ENCODE measurements at places on chromosomes 3 and 15.
A peak's percentile ranks its signal among the peaks of the same experiment; 100 is the strongest.

DNA sequence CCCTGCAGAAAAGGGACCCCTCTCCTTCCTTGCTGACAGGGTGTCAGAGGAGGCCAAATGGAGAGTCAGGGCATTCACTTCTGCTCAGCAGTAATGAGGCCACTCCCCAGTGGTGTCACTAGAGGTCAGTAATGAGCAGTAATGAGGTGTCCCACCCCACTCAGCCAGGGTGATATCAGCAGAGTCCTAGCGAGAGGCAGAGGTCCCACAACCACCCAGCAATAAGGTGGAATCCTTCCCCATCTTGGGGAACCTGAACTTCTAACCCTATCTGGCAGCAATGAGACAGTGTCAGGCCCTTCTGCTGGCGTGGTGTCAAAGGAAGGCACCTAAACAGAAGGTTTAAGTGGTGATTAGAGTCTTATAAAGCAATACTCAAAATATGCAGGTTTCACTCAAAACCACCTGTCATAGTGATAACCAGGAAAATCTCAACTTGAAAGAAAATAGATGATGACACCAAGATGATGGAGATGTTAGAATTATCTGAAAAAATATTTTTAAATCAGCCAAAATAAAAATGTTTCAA lies 12.9 kb downstream of the OCA2 start:
- DNase-seq: peak; percentile 87

DNA sequence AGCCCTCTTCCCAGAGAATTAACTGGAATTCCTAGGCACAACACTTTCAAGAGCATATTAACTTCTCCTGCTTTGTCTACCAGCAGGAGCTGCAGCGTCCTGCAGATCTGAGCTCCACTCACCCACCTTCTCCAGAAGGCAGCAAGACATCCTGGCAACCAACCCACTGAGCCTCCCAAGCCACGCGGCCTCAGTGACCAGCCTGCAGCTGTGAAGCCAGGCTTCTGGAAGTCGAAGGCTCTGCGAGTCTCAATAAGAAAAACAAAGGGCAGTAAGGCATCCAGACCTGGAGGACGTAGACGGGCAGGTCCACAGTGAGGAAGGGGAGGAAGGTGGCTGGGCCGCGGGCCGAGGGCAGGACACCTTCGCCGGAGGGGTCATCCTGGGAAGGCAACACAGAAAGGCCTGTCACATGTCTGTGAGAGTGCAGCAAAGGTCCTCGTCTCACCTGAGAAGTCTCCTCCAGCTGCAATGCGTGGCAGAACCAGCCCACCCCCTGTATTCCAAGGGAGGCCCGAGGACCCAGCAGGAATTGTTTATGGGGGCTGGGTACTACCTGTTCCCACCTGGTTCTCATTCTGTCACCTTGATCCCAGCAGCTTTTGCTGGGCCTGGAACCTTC lies 36.2 kb downstream of the ZXDC start:
- DNase-seq: no peak

DNA sequence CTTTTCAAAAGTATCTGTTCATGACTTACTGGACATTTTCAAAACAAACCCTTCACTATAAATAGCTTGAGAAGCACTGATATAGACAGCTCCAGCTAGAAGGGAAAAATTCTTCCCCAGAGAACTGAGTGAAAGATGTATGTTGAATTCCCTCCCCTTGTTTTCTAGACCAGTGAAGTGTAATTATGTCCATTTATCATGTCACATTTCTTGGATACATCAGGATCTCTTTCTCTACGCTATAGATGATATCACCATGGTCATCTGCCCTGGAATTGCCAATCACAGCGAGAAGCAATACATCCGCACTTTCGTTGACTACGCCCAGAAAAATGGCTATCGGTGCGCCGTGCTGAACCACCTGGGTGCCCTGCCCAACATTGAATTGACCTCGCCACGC lies 66.3 kb downstream of the RLBP1 start:
- DNase-seq: no peak

GRCh38 chr15:39925112-39925842 lies 5.2 kb upstream of the GPR176 start:
- peak; percentile 31 for DNase-seq

GRCh38 chr15:51366920-51367319 lies 25.5 kb downstream of the GLDN start:
- no peak for DNase-seq

GRCh38 chr3:41198526-41198925 lies 779 bp upstream of the CTNNB1 start:
- peak; percentile 48 for DNase-seq

GRCh38 chr3:138259126-138259525 lies 70.5 kb downstream of the NME9 start:
- DNase-seq: no peak

DNA sequence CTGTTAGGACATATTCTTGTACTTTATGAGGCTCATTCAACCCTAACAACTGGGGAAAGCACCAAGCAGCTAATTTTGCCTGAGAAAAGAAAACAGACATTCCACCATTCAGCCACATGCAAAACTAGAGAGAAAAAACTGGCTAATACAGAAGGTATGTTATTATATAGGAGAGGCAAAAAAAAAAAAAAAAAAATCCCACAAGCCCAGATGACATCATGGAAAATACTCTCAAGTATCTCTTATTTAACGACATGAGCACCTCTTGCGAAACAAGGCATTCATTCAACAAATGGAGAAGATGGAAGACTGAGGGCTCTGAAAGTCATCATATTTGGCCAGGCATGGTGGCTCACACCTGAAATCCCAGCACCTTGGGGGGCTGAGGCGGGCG lies 61.5 kb downstream of the PRICKLE2 start:
- DNase-seq: no peak

- DNase-seq: no peak
These were observed 33.2 kb downstream of the OXNAD1 start for GRCh38 chr3:16297997-16298885.

DNA sequence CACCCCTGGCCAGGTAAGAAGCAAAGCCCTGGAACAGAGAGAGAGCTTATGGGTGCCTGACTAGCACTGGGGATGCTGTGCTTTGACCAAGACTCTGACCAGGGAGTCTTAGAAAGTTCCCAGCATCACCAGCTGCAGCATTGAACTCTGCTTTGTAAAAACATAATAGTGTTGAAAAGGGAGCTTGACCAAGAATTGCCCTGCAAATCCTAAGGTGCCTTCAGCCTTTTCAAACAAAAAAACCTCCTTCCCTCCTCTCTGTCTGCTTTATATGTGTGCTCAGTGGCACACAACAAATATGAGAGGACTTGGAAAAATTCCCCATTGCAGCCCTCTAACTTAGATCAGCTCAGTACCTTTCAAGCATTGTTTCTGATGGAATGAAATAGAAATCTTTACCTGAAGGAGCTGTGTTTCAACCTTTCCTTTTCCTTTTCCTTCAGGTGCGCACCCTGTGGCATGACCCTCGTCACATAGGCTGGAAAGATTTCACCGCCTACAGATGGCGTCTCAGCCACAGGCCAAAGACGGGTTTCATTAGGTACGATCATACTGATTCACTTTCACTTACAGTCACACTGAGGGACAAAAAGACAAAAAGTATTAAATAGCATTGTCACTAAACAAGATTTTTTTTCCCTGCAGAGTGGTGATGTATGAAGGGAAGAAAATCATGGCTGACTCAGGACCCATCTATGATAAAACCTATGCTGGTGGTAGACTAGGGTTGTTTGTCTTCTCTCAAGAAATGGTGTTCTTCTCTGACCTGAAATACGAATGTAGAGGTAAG lies 13.0 kb downstream of the THBS1 start:
- no peak for DNase-seq

DNA sequence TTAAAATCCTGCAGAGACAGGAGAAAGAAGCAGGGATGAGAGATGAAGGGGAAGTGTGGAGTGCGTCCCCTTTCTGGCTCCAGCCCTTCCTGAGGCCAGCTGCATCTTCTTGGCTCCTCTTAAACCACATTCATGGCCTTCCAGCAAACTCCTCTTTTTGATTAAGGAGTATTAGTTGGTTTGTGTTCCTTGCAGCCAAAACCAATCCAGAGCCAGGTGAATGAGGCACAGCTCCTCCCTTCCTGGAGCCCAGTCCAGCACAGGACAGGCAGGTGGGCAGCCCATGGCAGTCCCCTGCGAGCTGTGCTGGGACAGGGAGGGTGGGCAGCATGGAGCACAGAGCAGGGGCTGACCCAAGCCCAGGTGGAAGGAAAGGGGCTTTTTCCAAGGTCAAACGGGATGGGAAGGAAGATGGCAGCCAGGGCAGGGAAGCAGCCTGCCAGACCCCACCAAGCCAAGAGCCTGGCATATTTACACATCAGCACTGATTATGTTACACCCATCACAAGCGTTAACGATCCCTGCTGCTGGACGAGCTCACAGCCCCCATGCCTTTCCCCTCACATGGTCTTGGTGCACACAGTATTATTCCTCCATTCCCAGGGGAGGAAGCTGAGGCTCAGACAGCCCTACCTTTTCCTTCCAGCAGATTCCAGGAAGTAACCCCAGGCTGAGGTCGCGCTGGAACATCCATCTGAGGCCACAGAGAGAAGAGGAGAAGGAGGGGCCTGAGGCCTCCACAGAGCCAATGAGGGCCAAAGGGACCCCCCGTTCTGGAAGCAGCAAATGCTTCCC lies 175.6 kb downstream of the SMAD6 start:
- DNase-seq: no peak

DNA sequence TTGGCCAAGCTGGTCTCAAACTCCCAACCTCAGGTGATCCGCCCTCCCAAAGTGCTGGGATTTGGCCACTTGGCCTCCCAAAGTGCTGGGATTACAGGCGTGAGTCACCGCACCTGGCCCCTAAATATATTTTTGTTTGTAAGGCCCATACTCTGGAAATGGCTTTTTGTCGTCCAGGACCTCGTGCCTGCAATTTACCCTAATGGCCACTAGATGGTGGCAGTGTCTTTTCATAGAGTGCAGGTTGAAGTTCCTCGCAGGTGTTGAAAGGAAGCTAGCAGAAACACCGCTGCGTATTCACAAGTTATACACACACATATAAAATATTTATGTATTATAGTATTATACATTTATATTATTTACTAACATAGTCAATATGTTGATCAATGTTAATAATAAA lies 97.2 kb downstream of the LRTM1 start:
- DNase-seq: peak; percentile 36

DNA sequence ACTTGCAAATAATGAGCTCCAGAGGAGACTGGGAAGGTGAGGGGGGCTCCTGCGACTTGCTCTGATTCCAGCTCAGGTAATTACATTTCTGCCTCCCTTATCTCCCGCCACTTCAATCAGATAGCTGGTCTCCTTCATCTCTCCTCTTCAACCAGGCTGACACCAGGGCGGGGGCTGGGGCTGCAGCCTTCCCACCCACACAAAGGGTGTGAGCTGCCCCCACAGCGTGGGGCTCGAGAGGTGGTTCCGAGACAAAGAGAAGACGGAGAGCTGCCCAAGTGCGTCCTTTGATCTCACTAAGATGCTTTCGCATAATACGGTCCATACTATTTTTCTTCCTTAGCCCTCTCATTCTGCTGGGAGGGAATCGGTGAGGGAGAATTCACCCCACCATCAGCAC lies 139.7 kb downstream of the NSMCE3 start:
- DNase-seq: no peak

DNA sequence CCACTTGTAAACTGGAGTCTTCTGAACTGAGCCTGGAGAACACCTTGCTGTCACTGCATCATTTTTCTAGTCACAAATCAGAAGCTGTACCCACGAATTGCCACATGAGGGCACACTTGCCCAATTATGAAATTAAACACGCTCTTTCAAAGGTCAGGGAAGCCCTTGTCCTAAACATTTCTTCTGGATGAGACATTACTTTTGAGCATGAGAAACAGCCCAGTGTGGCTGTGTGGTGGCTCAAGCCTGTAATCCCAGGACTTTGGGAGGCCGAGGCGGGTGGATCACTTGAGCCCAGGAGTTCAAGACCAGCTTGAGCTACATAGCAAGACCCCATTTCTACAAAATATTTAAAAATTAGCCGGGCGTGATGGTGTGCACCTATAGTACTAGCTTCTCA lies 27.5 kb upstream of the CFAP161 start:
- DNase-seq: peak; percentile 74

DNA sequence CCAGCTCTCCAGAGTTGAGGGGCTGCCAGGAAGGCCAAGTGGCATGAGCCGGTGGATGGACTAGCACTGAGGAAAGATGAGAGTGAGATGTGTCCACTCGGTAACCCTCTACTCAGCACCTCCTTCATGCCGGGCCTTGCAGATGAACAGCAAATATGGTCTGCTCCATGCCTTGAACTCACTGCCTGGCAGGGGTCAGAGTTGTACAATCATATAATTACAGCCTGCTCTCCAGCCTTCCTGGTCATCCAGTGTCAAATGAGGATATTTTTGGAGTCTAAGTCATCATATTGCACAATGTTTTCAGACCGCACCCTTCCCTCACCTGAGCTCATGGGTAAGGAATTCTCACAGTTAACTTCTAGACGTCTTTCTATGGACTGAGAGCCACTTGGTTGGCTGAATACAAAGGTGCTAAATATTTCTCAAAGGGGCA lies 4.9 kb downstream of the MGLL start:
- no peak for DNase-seq

DNA sequence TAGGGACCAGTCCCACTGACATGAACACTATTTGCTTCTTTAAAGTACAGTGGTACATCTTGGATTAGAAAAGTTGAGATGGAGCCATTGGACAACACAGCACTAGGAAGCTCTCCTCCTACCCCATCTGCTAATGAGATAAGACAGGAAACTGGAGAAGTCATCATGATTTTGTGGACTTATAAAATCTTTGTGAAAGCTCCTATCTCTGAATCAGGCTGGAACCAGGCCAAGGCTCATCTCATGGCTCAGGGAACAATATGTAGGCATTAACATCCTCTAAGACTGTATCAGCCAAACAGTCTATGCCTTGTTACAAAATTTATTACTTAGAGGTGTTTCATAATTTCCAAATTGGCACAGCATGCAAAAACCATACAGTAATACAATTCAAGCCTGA lies 84.1 kb downstream of the BOC start:
- DNase-seq: no peak

- DNase-seq: no peak
These were observed 1177.4 kb upstream of the GBE1 start for GRCh38 chr3:82938821-82939328.

GRCh38 chr15:50676799-50677483 lies 9.7 kb downstream of the TRPM7 start:
- no peak for DNase-seq

DNA sequence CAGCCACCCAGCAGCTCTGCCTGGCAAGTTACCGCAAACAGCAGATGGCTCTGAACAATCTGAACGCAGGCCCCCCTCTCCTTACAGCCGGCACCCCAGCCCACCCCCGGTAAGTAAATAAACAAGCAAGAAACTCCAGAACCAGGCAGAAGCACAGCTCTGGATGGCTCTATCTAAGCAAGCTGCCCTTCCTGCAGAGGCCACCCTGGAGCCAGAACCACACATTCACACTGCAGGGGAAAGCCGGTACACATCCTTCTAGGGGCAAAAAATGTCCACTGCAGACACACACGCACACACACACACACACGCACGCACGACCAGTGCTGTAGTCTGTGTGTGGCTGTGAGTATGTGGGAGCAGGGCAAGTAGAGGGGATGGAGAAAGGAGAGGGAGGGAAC lies 63.9 kb downstream of the ADCY5 start:
- no peak for DNase-seq

DNA sequence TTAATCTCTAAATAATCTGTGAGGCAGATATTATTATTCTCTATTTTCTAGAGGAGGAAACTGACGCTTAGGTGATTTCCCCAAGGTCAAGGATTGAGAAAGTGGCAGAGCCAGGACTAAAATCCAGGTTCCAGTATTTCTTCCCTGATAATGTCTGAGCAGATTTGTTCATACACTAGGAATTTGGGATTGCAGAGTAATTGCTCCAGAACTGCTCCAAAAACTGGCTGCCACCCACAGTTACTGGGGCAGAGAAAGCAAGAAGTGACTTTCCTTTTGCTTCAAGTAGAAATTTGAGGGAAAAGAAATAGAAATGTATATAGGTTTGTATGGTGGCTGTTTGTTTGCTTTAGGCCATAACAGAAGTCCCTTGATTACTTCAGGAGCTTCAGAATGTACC lies 60.6 kb downstream of the SLC12A8 start:
- DNase-seq: no peak

All from NAMALWA (cell line).